Tibial artery (tissue), 4 donors: ENCODE measurements at places on chromosomes 1 and 21.

GRCh38 chr1:216847397-216848036, 124.3 kb upstream of the ESRRG start:
- no peak for DNase-seq

GRCh38 chr1:151940541-151940940, 31.2 kb upstream of the THEM4 start:
- DNase-seq: no peak

GRCh38 chr1:30446508-30446907, 276.9 kb downstream of the MATN1 start:
- no peak for DNase-seq

DNA sequence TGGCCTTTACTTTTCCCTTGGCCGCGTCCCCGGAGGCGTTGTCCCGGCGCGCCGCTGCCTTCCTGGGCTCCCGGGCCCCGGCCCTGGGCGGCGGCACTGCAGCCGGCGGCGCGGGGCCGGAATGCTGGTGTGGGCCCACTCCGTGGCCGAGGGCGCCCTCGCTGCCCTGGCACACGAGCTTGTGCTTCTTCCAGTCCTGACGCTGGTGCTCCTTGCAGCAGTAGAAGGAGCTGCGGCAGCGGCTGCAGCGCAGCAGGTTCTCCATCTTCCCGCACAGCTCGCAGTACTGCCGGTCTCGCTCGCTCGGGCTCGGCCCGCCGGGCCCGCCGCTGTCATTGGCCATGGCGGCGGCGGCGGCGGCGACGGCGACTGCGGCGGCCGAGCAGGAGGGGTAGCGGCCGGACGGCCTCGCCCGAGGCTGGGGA, 529 bp downstream of the EGLN1 start:
- DNase-seq: peak; percentile 72

- DNase-seq: no peak
Measured at GRCh38 chr1:67332653-67333529, 25.2 kb downstream of the IL12RB2 start.

GRCh38 chr1:154431586-154432373, 26.6 kb downstream of the IL6R start:
- DNase-seq: no peak

DNA sequence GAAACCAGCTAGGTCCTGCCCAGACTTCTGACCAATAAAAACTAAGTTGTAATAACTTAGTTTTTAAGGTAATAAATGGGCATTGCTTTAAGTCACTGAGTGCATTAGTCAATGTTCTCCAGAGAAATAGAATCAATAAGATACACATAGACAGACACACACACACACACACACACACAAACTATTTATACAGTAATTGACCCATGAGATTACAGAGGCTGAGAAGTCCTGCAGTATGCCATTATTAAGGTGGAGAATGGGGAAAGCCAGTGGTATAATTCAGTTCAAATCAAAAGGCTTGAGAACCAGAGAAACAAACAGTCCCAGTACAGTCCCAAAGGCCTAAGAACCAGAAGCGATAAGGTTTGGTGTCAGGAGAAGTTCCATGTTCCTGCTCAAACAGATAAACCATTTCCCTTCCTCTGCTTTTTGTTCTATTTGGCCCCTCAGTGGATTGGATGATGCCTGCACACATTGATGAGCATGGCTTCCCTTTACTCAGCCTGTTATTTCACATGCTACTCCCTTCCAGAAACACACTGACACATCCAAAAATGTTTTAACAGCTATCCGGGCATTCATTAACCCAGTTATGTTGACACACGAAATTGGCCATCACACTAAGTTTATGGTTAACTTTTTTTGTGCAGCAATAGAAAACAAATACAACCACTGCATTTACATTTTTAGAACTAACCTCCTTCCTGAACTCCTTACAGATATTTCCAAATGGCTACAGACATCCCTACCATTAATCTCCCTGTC, 828.2 kb upstream of the NCAM2 start:
- DNase-seq: no peak

DNA sequence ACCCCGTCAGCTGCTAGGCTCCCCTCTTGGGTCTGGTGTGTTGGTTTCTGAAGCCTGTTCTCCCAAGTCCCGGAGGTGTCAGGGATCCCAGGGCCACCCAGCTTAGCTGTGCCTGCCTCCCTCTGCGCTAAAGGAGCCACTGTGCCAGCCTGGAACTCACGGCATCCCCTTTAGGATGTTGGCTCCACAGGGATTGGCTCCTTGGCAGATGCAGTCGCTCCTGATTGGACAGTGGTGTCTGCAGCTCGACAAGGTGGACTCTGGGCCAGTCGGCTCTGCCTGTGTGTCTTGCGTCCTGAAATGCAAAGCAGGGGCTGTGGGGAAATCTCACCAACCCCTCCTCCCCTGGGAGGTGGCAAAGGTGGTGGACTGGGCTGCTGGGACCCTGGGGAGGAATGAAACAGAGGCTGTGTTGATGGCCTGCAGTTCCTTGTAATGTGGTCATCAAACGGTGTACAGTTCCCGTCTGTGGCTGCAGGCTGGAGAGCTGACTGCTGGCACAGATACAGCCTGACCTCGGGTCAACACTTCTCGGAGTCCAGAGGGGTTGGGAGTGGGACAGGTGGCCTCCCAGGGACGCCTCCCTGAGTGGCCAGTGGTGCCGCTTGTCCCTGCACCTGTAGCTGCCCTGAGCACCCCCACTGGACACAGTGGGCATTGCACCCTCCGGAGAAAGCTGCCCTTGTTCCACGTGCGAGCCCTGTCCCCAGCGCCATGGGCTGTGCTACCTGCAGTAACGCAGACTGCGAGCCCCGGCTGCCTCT, 11.5 kb upstream of the KCNAB2 start:
- DNase-seq: no peak

GRCh38 chr1:66339944-66340343, 194.0 kb upstream of the SGIP1 start:
- no peak for DNase-seq

DNA sequence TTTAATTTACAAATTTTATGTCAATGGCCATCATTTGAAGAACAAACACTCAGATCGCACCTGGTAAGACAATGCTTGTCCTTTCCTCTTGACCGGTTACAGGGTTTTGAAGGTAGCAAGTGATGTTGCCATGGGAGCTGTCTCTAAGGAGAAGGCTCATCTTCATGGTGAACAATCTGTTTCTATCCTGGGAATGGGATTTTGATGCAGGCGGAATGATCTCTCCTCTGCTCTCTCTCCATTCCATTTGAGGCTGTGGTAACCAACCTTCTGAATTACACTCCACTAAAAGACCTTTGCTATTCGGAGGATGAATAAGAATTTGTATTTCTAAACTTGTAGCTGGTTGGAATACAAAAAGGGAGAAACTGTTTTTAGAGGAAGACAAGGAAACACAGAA, 57.9 kb upstream of the SLC5A9 start:
- DNase-seq: no peak

GRCh38 chr21:32349333-32349944, 43.4 kb downstream of the URB1 start:
- DNase-seq: no peak

- no peak for DNase-seq
Measured at GRCh38 chr21:28769683-28770082, 223.0 kb downstream of the LTN1 start.

GRCh38 chr1:12229835-12230548, at the start of gene VPS13D:
Gene VPS13D, plus strand, starts transcription at chr1:12230030. Its CDS starts 4,237 bp downstream, at chr1:12234267.
- peak; percentile 83 for DNase-seq

DNA sequence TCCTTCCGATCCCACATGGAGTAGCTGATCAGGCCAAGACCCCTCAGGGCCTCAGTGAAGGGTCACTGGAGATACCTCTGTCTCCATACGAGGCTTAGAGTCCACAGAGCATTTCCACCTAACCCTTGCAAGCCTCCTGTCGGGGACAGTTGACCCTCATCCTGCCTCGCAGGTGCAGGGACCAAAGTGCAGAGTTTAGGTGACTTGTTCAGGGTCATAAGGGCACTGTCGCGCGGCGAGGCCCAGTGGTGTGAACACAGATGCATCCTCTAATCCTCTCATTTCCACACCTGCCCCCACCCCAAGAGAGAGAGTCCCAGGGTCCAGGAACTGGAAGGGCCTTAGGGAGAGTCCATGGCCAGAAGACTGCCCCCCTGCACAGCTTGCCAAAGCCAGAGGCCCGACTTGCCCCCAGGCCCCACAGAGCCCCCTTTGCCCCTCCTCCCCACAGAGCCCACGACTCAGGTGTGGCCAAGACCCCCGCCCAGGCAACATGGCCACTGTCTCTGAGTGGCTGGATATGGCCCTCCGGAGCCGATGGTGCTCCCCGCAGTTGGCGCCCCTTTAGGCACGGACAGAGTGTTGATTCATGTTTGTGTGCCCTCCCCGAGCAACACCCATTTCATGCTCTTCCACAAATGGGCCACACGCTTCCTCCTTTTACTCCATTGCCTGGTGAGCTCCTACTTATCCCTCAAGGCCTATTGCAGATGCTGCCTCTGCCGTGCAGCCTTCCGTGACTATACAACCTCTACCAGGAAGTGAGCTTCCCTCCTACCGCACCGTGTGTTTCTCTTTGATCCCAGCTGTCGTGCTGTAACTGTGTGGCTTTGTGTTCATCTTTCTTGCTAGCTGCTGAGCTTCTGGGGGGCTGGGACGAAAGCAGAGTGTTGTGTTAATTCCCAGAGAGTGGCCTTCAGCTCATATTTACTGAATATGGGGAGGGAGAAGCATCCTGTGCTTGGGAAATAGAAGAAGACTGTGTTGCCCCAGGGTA, 1.7 kb downstream of the TRPM2 start:
- no peak for DNase-seq

DNA sequence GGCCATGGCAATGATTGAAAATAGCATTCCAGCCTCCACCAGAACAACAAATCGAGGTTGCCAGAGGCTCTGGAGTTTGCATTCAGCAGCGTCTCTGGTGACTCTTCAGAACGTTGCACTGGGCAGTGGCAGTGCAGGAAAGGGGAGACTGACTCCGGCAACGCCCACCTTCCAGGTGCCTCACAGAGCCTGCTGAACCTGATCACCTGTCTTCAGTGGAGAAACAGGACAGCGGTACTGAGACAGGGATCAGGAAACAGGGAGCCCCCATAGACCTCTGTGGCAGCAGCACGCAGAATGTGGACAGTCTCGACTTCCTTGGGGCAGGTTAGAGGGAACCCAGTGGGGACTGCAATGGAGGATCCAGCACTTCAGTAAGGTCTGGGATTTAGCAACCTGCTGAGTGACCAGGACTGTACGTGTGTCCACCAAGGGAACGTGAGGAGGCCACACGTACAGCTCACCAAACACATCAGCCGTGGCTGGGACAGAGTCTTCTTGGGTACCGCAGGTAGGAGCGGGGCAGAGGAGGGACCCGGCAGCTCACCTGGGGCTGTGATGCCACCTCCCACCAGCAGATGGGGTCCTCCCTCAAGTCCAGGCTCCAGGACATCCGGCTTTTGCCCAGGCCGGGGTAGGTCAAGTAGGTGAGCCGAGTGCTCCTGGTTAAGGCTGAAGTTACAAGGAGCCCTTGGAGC, 128.6 kb downstream of the PRDM2 start:
- DNase-seq: no peak

DNA sequence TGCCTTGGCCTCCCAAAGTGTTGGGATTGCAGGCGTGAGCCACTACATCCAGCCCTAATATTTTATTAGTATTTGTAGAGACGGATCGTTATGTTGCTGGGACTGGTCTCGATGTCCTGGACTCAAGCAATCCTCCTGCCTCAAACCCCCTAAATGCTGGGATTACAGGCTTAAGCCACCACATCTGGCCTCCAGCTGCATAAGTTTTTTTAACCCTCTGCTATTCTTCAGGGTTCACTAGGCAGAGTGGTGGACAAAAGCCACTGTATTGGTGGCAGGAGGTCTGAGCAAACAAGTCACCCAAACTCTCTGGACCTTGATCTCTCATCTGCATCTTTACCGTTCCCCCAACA, 10.1 kb upstream of the CLIC4 start:
- no peak for DNase-seq

- DNase-seq: no peak
Measured at GRCh38 chr1:100483230-100483629, 54.7 kb upstream of the GPR88 start.

- DNase-seq: no peak
Measured at GRCh38 chr1:51285055-51285454, 45.3 kb downstream of the TTC39A start.

- DNase-seq: no peak
Measured at GRCh38 chr1:179038528-179039281, 13.0 kb downstream of the FAM20B start.

GRCh38 chr1:998745-998994, 1.2 kb downstream of the HES4 start:
- DNase-seq: no peak

- DNase-seq: no peak
Measured at GRCh38 chr21:34630536-34631143, 15.7 kb upstream of the RCAN1 start.

DNA sequence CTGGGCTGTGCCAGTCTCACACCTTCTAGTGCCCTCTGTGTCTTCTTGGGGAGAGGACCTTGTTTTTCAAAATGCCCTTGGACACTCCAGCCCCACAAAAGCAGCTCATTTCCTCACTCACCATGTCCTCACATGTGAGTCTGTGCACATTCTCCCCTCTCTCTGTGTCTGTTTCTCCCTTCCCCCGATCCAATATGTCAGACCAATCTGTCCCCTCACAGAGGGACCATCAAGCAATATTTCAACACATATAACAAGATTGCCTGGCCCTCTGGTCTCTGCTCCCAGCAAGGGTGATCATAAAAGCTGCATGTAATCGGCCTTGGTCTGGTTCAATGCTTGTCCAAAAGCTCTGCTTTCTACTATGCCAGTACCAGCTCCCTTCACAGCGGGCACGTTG, 261.2 kb downstream of the MATN1 start:
- peak; percentile 34 for DNase-seq

DNA sequence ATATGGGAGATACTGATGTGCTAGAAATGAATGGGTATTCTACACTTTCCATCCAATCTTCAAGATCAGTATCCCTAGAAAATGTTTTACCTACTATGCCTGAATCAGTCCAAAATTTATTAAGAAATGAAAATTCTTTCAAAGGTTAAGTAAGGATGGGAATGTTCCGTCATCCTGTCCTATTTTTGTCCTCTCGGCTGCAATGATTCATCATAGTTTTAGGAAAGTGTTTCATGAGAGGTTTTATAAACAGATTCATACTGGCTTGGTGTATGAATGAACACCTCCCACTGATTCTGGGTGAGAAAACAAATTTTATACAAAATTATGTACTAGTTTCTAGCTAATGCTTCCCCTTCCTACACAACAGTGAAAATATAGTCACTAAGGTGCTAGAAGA, 504.6 kb upstream of the NR5A2 start:
- no peak for DNase-seq
